ENCODE measurements at places on chromosomes 5 and 9.

DNA sequence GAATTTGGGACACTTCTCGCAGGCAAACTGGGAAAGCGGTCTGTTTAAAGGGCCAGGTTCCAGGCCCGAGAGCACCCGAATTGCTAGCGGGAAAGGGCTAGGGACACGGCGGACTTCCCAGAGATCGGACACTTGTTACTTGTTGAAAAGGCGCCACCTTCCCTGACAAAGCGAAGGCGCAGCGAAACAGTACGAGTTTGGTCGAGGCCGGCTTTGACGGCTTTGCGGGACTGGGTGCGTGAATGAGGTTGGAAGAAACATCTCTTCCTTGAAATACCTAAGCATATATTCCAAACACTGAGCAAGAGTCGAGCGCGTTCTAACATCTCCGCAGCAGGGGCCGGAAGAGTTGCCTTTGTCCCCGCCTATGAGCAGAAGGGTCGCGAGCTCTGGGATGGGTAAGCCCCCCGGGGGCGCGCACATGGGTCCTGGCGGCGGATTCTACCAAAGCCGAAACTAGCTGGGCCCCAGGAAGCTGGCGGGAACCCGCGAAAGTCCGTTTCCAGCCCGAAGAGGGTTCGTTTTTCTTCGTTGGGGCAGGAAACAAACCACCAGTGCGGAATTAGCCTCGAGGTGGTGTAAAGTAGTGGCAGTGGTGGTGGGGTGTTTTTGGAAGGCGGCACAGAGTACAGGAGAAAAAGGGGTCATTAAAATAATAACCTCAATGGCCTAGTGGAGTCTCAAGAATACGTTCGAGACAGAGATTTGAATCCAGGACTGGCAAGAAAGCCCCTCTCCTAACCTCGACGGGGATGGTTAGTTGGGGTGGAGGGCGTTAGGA lies 1.5 kb downstream of the GDNF start:
- no peaks in the 10 kb centered on the region for H3K36me3 ChIP-seq
- peaks cover 58% of the 10 kb centered on the region for H3K27me3 ChIP-seq
- no peak overlapping the region for H3K27ac ChIP-seq

- DNase-seq, result peak; percentile 16
- H3K27ac ChIP-seq, result no peak overlapping the region
- H3K4me3 ChIP-seq, result no peak overlapping the region
- no peaks in the 10 kb centered on the region for H3K27me3 ChIP-seq
These were observed 159.5 kb upstream of the SHB start for GRCh38 chr9:38228331-38229103.

DNA sequence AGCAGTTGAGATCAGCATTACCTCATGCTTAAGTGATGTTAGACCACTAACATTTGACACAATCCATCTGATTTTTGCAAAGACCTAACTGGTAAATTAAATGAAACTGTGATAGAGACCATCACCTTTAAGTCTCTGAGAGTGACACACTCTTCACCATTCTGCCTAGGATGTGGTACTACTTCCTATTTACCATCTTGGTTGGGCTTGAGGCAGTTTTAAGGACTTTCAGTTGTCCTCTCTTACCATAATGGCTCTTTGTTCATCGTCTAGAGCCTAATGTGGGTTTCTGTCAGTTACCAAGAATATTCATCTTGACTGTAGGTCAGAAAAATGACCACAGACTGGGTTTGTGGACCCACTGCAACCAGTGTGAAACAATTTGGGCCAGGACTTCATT lies 158.1 kb downstream of the CETN3 start:
- DNase-seq, result no peak
- no peak overlapping the region for H3K27ac ChIP-seq
- H3K36me3 ChIP-seq, result no peaks in the 10 kb centered on the region
- no peaks in the 10 kb centered on the region for H3K27me3 ChIP-seq
- H3K4me1 ChIP-seq, result no peaks in the 10 kb centered on the region

DNA sequence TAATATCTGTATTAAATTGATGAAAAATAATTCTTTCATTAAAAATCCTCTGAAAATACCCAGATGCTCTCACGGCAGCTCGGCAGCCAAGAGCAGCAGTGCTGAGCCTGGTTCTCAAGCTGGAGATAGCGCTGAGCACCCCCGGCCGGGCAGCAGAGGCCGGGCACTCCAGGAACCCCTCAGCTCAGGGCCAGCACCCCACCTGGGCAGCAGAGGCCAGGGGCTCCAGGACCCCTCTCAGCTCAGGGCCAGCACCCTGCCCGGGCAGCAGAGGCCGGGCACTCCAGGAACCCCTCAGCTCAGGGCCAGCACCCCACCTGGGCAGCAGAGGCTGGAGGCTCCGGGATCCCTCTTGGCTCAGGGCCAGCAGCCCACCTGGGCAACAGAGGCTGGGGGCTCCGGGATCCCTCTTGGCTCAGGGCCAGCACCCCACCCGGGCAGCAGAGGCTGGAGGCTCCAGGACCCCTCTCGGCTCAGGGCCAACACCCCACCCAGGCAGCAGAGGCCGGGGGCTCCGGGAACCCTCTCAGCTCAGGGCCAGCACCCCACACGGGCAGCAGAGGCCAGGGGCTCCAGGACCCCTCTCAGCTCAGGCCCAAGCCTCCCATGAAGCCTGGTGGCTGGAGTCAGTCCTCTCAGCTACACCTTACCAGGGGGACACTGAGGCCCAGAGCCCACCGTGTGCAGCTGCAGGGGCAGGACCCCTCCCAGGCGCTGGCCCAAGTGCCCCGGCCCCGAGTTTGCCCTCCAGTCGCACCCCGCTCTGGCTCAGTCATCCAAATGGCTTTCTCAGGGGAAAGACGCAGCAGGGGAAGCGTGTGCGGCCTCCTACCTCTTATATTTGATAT lies 21.7 kb downstream of the CLPTM1L start:
- DNase-seq, result no peak
- peaks cover 77% of the 10 kb centered on the region for H3K36me3 ChIP-seq
- no peak overlapping the region for H3K27ac ChIP-seq
- no peaks in the 10 kb centered on the region for H3K27me3 ChIP-seq

DNA sequence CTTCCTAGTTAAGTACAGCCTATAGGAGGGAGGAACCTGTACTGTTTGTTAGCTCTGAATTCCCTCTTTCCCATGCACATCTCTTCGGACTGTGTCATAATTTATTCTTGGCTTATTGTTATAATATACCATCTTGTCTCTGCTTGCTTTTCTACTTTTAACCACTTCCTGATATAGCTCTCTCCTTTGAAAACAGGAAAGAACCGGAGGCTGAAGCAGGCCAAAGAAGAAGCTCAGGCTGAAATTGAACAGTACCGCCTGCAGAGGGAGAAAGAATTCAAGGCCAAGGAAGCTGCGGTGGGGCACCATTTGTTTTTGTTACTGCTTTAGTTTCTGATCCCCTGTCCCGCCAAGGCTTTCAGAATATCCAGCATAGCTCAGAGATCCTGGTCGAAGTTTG lies 4.8 kb downstream of the ATP6V1G1 start:
- peaks cover 45% of the 10 kb centered on the region for H3K4me1 ChIP-seq
- peaks cover 2% of the 10 kb centered on the region for H3K36me3 ChIP-seq
- no peaks in the 10 kb centered on the region for H3K27me3 ChIP-seq
- H3K27ac ChIP-seq, result peak overlapping the region; percentile 73
- no peak overlapping the region for H3K4me3 ChIP-seq

DNA sequence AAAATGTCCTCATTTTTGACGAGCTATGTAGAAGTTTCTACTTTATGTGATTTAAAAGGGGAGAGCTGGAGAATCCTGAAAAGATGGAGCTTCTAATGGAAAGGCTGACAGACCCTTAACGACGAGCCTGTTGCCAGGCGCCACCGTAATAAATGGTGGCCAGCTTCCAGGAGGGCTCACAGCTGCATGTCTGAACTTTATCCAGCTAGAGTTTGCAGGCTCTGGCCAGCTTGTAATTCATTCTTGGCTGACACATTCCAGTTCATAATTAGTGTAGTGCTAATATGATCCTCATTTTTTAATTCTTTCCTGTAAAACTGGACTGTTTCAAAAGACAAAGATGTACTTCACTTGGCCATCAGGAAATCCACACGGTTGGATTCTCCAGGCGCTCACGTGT lies 246.7 kb downstream of the GAS1 start:
- no peak for DNase-seq
- no peaks in the 10 kb centered on the region for H3K27me3 ChIP-seq
- H3K27ac ChIP-seq, result no peak overlapping the region
- no peaks in the 10 kb centered on the region for H3K4me1 ChIP-seq
- H3K4me3 ChIP-seq, result no peak overlapping the region
- H3K36me3 ChIP-seq, result no peaks in the 10 kb centered on the region

DNA sequence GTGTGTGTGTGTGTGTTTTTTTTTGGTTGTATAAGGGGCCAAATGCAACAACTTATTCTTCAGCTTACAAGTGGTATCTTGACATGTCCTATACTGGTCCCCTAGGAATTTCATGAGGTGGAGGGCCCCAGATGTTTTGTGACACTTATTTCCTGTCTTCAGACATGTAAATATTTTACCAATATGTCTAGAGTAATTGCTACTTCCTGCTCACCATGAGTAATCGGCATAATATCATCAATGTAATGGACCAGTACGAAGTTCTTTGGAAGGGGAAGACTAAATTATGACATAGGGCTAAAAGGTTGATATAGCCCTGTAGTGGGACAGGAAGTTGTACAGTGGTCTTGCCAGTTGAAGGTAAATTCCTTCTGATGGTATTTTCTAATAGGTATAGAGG lies 3.7 kb upstream of the OTULIN start:
- H3K27ac ChIP-seq, result no peak overlapping the region
- H3K36me3 ChIP-seq, result no peaks in the 10 kb centered on the region
- no peak for DNase-seq
- H3K4me1 ChIP-seq, result peaks cover 14% of the 10 kb centered on the region
- H3K27me3 ChIP-seq, result no peaks in the 10 kb centered on the region

DNA sequence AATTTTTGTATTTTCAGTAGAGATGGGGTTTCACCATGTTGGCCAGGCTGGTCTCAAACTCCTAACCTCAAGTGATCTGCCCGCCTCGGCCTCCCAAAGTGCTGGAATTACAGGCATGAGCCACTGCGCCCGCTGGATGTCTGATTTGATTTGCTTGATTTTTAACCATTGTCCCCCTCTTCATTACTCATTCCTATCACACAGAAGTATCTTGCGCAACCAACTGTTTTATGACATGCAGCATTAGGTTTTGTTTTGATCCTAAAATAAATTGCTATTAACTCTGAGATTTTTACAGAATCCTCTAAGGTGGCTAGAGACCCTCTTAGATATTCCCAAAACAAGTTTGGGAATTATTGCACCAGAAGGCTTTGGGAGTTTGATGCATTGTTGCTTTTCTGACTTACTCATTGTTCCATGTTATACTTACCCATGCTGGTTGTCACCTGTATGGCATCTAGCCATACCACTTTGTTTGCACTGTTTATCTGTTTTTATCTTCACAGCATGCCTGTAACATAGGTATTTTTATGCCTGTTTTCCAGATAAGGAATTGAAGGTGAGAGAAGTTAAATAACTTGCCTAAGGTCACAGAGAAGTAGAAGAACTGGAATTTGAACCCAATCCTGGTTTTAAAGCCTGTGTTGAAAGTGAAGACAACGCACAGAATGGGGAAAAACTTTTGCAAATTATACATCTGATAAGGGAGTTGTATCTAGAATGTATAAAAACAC lies 35.9 kb upstream of the PWWP2A start:
- no peak overlapping the region for H3K27ac ChIP-seq
- no peaks in the 10 kb centered on the region for H3K36me3 ChIP-seq
- H3K27me3 ChIP-seq, result no peaks in the 10 kb centered on the region
- no peaks in the 10 kb centered on the region for H3K4me1 ChIP-seq
- no peak overlapping the region for H3K4me3 ChIP-seq
- DNase-seq, result no peak

GRCh38 chr5:14900693-14901461 lies 29.3 kb upstream of the ANKH start:
- no peaks in the 10 kb centered on the region for H3K27me3 ChIP-seq
- no peaks in the 10 kb centered on the region for H3K36me3 ChIP-seq
- no peak for DNase-seq
- no peak overlapping the region for H3K4me3 ChIP-seq

DNA sequence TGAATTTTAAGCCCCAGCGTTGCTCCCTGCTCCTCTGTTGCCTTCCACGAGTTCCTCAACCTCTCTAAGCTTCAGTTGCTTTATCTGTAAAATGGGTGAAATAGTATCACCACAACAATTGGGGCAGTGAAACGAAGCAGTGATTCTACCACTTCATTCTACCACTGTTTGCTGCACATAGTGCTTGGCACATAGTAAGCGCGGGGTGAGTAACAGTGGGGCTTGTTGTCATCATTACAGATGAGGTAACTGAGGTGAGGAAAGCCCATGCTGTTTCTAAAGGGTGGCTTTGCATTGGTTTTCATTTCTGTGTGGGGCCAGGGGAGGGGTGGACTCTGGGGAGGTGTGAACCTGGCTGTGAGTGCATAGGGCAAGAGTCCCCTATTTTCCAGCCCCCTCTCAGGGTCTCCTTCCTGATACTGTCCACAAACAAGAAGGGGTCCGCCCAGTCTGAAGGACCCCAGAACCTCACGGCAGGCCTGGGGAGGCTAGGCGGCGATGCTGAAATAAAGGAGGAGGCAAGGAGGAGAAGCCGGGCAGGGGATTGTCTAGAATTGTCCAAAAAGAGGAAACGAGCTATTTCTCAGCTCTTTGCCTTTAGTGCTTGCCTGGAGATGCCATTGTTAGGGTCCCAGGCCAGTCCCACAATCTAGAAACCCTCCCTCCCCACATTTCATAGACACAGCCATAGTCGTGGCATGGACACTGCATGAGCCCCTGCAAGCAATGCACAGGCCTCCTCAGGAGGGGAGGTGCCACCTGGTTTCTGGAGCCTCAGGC lies 65.6 kb downstream of the IL6ST start:
- H3K36me3 ChIP-seq, result no peaks in the 10 kb centered on the region
- no peak overlapping the region for H3K27ac ChIP-seq
- no peaks in the 10 kb centered on the region for H3K4me1 ChIP-seq
- H3K4me3 ChIP-seq, result no peak overlapping the region
- H3K27me3 ChIP-seq, result no peaks in the 10 kb centered on the region

DNA sequence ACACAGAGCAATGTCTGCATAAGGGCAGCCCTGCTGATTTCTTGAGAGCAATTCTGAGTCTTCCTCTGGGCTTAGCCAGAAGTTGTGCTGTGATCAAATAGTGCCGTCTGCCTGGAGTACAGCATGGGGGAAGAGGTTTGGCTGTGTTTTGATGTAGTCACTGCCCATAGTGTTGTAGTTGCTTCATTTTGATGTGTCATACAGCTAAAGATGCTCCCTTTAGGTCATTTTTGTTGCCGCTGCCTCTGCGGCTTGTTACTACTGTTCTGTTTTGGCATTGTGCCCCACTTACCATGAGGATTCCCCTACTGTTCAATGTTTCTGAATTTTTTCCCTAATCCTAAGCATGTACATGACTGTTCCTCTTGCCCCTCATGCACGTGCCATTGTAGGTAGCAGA lies 23.0 kb downstream of the SLC36A1 start:
- DNase-seq, result no peak
- H3K27ac ChIP-seq, result no peak overlapping the region
- H3K36me3 ChIP-seq, result no peaks in the 10 kb centered on the region
- no peaks in the 10 kb centered on the region for H3K4me1 ChIP-seq
- no peak overlapping the region for H3K4me3 ChIP-seq
- H3K27me3 ChIP-seq, result no peaks in the 10 kb centered on the region

DNA sequence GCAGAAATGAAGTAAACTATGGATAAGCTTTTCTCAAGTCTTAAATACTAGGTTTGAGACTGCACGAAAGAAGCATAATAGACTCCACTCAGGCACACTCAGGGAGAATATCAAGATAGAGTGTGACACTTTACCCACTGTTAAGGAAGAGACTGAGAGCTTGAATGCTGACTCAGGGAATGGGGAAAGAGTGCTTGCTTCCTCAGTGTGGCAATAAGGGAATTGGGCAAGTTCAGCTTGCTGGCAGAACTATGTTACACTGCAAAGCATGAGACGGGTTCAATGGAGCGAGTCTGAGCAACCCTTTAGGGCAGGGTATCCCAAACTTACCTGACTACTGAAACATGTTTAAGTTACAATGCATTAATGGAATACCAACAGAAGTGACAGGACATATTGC lies 237.7 kb upstream of the MEF2C start:
- no peaks in the 10 kb centered on the region for H3K27me3 ChIP-seq
- H3K4me1 ChIP-seq, result peaks cover 9% of the 10 kb centered on the region
- no peaks in the 10 kb centered on the region for H3K36me3 ChIP-seq
- peak; percentile 17 for DNase-seq
- H3K27ac ChIP-seq, result no peak overlapping the region

Data from common myeloid progenitor, CD34-positive (primary cell).